ENCODE measurements at places on chromosomes 11 and 22. TPM values are rescaled to one million over a fixed set of nuclear protein-coding genes. Genes with fewer than 3 reads are reported as not detected.

GRCh38 chr11:117583063-117583801, 213.8 kb downstream of the DSCAML1 start:
- no peak for DNase-seq

DNA sequence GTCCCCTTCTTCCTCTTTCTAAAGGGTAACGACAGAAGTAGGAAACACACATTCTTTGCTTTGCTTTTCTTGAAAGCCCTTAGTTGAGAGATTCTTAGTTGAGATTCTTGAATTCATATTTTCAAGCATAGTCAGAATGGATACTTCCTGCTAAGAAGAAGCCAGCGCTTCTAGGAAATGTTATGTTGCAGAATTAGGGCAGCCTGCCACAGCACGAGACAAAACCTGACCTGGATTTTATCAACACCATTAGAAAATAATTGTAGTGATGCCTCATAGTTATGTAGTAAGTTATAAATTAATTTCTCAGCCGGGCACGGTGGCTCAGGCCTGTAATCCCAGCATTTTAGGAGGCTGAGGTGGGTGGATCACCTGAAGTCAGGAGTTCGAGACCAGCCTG, 37.9 kb upstream of the NUP160 start:
- no peak for DNase-seq

The SCGB1A1 gene
- total RNA-seq: not detected

The KIF18A gene
- not detected for total RNA-seq

The KLHDC7B gene
- total RNA-seq: not detected

The TMEM225 gene
- not detected for total RNA-seq

Measured in psoas muscle (tissue), 8 donors.